Stimulated activated CD8-positive, alpha-beta memory T cell treated with anti-CD3 and anti-CD28 coated beads, Interleukin-15, amount 100 ng/mL, for 48 hours (primary cell): ENCODE measurements at places on chromosomes 12 and 14.

DNA sequence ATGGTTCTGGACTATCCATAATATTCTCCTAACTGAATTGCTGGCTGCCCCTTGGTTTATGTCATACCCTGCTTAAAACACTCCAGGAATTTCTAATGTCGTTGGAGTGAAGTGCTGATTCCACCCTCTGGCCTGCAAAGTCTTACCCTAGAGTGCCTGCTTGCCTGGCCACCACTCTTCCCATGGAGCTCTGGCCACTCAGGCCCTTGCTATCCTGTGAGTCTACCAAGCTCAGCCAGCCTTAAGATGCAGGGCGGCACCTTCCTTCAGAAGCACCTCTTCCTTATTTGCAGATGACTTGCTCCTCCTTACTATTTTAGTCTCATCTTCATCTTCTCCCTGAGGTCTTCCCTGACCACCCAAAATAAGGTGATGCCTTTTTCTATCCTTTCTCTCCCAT, 35.3 kb downstream of the SLC6A15 start:
- DNase-seq: no peak

- no peak for DNase-seq
These were observed 57.1 kb upstream of the MDM1 start for GRCh38 chr12:68389305-68389704.

DNA sequence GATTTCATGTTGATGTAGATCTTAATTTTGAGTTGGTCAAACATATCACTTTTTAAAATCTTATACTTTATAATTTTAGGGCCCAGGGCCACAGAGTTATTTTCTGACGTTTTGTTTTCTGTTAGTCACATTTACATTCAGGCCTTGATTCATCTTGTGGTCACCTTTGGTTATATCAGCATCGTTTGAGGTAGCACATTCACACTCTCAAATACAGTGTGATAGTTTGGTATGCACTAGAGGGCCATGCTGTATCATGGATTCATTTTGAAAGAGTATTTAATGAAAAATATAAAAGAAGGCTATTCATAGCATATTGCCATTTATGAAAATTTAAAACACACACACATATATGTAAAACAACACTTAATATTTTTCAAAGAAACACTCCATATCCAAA, 274.6 kb downstream of the RAD51B start:
- no peak for DNase-seq

- DNase-seq: no peak
These were observed 126.3 kb downstream of the MGST1 start for GRCh38 chr12:16473610-16474326.

- no peak for DNase-seq
These were observed 9.4 kb upstream of the CNIH1 start for GRCh38 chr14:54450535-54450934.

DNA sequence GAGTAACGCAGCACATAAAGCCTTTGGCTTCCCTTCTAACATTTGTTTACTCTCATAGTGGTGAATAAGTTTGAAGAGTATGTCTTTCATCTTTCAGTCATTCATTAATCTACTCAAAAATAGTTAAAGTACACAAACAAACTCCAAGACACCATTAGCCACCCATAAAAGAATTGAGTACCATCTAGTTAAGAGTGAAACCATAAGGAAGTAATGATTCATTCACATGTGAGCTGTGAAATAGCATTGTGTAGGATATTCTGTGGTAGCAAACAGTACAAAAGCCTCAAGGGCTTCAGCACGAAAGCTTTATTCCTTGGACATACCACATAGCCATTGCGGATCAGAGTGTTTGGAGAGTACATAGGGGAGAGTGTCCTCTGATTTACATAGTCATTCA, 13.9 kb downstream of the SYT1 start:
- DNase-seq: no peak

- no peak for DNase-seq
These were observed 31.9 kb downstream of the RBM19 start for GRCh38 chr12:113934060-113934814.

GRCh38 chr12:3602488-3602887, 111.5 kb downstream of the PRMT8 start:
- no peak for DNase-seq

- DNase-seq: no peak
These were observed 110.9 kb downstream of the PPP2R5E start for GRCh38 chr14:63432228-63432627.

DNA sequence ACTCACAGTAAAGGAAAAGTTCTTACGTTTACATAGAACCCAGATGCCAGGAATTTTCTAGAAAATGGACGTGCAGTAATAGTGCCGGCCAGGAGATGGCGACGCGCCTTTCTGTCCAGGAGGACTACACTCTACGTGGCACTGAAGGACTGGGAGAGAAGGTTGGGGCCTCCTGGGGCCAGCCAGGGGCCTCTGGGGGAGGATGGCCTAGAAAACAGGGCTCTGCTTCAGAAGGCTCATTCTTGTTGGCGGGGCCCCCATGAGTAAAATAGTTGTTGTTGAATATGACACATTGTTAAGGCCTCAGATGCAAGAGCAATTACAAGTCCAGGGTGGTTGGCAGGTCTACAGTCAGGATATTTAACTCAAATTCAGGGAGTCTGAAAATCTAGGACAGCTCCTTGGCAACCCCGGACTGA, 120.1 kb upstream of the MAX start:
- no peak for DNase-seq

DNA sequence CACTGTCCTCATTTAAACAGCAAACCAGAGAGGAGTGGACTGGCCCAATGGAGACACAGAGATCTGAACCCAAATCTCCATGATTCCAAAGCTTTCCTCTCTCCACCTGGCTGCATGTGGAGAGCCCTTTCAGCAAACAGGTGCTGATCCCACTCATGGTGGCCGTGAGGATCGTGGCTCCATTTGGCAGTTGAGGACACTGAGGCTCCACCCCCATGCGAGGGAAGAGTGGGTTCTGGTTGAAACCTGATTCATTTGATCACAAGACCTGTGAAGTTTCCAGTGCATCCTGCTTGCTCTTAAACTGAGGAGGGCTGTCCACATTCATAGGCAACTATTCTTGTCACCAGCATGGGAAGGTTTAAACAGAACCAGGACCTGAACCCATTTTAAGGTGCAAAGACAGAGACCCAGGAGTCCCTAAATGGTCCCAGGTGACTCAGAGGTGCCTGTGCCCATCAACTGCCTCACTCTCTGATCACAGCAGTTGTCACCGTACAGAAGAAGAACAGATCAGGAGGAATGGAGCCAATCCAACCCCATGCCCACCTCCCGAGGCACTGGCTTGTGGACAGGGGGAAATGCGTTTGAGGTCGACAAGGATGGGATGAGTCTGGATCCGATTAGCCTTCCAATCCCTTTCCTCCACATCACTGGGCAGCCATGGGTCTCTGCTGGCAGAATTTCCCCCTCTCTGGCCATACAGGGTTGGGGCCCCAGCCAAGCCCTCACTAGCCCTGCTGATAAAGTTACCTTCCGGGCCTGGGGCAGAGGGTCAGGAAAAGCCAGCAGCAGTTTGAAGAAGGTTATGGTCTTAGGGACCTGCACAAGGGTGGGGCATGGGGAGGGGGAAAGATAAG, 45.5 kb upstream of the BCL11B start:
- DNase-seq: no peak

DNA sequence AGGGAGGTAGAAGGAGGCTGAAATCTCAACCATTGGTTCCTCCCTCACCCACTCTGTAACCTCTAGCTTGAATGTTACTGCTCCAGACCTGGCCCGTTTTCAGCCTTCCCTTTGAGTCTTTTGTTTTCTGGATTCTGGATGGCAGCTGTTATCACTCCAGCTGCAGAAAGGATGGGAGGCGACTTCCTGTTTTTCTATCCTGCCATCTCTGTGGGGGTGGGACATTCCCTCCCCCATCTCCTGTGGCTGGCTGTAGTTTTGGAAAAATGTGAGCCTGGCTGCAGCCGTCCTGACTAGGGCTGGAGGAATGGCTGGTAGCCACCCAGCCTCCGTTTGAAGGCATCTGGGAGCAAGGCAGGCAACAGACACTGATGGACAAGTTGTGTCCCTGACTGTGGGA, 2.9 kb upstream of the PPFIBP1 start:
- no peak for DNase-seq

DNA sequence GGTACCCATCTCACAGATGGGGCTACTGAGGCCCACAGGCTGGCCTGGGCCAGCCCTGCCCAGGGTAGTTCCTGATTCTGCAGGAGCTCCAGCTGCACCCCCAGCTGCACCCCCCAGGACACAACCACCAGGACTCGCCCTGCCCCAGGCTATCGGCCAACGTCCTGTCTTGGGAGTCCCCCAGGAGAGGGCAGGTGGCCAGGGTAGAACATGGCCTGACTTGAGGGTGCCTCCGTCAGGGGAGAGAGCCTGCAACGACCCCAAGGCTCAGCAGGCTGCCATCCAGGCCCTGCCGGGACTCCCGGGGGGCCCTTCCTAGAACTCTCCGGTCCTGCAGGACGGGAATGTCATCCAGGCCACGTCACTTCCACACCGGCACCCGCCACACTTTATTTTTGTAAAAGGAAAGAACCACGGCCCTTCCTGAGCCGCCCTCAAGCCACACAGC, 15.8 kb downstream of the JAG2 start:
- DNase-seq: no peak

DNA sequence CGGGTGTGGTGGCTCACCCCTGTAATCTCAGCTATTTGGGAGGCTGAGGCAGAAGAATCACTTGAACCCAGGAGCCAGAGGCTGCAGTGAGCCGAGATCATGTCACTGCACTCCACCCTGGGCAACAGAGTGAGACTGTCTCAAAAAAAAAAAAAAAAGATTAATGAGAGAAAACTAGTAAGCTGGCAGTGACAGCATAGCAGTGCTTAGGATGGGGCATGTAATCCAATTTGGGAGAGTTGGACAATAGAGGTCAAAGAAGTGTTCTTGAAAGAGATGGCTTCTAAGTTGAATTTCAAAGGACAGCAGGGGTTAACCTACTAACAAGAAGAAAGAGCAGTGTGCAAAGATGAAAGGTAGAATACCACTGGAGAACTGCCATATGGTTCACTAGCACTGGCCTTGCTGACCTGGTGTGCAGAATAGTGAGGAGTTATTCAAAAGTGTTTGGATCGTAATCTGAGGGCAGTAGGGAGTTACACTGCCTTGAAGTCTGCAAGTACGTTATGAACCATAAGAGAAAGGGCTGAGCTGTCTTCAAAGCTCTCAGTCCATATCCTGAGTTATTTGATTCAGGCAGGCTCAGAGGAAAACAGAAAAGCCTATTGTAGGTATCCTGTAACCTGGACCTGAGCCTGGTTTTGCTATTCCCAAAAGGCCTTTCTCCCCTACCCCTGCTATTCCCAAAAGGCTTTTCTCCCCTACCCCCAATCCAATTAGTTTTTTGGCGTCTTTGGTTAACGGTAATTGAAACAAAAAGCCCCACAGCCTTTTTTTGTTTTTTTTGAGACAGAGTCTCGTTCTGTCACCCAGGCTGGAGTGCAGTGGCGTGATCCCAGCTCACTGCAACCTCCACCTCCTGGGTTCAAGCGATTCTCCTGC, 3.4 kb downstream of the XPOT start:
- DNase-seq: no peak

DNA sequence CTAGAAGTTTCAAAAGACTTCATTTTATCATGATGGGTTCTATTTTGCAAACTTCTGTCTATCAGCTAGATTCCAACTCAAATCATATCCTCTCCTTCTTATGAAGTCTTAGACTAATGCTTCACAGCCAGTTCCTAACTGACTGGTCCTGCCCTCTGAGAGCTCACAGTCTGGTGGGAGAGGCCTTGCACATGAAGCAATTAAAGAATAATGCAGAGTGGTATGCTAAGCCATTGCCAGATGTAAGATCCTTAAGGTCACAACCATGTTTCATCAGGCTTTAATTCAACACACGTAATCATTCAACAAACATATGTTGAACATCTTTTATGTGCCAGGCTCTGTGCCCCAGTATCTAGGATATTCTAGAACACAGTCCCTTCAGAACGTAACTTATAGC, 125.8 kb upstream of the TMPO start:
- no peak for DNase-seq

DNA sequence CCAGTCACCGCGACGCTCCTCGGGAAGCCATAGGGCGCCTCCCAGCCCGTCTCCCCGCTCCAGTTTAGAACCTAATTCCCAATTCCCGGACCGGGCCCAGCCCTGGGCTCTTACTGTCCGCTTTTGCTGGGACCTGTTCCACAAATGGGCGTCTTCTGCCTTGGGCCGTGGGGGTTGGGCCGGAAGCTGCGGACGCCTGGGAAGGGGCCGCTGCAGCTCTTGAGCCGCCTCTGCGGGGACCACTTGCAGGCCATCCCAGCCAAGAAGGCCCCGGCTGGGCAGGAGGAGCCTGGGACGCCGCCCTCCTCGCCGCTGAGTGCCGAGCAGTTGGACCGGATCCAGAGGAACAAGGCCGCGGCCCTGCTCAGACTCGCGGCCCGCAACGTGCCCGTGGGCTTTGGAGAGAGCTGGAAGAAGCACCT, 797 bp downstream of the UNG start:
- no peak for DNase-seq

GRCh38 chr12:120814203-120814902, 88.7 kb downstream of the ACADS start:
- no peak for DNase-seq

DNA sequence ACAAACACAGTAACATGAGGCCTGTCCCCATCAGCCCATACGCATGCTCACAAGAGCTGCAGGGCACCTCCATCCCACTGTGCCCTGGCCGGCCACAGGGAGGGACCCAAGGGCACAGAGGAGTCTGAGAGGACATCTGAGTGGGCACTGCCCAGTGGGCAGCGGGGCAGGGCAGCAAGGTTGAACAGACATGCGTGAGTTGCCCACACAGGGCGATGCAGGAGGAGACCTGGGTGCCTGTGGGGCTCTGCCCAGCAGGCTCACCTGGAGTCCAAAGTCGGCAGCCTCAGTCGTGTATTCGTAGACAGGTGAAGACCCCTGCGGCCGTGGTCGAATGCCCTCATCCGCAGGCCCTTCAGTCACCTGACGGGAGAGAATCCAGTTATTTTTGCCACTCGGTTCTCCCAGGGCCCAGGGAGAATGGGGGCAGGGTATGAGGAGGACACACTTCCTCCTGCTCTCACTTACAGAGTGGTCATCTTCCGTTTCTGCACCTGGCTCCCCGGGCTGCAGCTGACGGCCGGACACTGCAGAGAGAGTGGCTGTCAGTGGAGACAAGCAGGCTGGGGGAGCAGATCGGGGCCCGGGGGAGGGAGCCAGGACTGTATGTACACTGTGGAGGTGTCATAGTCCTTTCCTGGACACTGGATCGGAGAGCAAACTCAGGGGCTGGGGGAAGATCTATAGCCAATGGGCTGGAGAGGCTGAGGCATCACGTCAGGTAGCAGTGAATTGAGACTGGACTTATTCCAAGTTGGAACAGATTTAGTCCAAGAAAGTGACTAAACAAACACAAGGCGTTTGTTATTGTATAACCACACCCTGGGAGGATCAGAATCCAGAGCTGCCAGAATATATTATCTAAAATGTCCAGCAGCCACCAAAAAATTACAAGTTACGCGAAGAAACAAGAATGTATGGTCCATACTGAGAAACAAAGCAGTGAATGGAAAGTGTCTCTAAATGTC, 20.7 kb downstream of the AHNAK2 start:
- no peak for DNase-seq

DNA sequence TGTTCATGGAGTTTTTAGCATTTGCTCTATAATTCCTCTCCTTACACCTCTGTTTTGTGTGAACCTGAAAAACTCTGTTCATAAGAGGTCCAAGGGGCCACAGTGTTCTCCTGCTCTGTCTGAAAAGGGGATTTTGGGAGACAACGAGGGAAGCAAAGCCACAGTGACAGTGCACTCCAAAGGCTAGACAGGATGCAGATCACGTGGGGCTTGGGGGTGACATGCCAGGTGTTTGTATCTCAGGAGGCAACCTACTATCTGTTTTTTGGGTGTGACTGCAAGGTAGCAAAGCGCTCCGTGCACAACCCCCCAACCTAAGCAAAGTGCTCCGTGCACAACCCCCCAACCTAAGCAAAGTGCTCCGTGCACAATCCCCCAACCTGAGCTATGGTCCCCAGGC, 5.1 kb upstream of the CHD4 start:
- no peak for DNase-seq
